NCI-H1694 treated with DMSO at 0.1 percent for 48 hours (cell line): ENCODE measurements at places on chromosomes 4 and X.

- no peak for DNase-seq
Observed at GRCh38 chr4:23686169-23686897, 203.5 kb downstream of the PPARGC1A start.

DNA sequence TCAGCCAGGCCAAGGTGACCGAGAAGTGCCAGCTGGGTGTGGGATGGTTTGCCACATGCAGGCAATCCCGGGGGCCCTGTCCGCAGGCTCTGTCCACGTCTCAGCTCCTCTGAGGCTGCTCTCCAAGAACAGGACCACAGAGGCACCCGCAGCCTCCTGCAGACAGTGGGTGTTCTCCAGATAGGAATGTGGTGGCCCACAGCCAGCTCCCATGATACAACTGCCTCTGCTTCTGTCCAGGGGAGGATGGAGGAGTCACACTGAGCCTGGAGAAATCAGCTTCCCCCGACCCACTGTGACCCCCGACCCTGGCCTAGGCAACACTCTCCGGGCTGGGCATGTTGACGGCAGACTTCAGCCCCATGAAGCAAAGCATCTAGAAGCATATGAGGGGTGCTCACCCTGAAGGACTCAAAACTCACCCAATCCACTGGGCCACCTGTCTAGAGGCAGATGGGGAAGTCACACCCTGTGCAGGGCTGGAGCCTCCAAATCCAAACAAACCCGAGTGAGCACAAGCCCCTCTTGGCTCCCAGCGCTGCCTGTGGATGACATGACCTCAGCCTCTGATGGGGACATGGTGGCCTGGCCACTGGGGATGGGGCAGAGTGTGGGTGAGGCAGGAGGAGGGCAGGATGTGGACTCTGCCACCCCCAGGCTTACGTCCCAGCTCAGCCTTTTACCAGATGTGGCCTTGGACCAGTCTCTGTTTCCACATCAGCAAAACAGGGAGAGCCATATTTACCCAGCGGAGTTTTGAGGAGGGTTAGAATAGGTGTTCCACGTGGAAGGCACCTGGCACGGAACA is 102.3 kb downstream of the PSAPL1 start:
- peak; percentile 17 for DNase-seq

GRCh38 chr4:136461533-136461932 is 1070.8 kb downstream of the PCDH18 start:
- no peak for DNase-seq

GRCh38 chr4:6049278-6049677 is 31.0 kb upstream of the C4orf50 start:
- DNase-seq, result no peak

DNA sequence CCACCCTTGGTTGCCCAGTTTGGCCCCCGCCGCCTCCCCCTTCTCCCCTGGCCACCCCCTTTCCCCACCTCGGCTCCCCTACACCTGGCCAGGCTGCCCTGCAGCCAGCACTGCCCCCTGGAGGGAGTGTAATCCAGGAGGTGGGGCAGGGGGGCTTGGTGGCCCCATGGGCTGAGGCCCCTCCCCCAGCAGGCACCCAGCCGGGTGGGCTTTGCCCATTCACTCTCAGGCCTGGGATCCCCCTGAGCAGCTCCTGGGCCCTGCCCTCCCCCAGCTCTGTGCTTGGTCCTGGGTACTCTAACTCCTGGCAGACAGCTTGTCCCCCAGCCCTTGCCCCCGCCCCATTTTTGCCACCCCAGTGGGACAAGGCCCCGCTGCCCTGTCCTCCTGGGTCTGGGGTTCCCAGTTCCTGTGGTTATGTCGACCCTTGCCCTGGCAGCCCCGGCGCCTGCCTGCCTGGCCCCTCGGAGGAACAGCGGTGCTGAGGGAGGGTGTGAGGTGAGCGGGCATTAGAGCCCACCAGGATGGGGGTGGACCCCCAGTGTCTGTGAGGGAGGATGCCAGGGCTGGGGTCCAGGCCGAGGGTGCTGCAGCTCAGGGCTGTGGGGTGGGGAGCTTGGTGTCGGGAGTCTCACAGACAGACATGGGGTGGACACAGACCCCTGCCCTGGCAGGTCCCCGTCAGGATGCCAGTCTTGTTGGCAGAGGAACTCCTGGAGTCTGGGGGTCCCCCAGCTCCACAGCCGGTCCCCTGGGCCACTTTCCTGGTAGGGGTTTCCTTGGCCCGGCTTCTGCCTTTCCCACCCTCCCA is 10.2 kb downstream of the NAT8L start:
- DNase-seq, result no peak

GRCh38 chrX:118520216-118521206 is 24.9 kb downstream of the DOCK11 start:
- no peak for DNase-seq

DNA sequence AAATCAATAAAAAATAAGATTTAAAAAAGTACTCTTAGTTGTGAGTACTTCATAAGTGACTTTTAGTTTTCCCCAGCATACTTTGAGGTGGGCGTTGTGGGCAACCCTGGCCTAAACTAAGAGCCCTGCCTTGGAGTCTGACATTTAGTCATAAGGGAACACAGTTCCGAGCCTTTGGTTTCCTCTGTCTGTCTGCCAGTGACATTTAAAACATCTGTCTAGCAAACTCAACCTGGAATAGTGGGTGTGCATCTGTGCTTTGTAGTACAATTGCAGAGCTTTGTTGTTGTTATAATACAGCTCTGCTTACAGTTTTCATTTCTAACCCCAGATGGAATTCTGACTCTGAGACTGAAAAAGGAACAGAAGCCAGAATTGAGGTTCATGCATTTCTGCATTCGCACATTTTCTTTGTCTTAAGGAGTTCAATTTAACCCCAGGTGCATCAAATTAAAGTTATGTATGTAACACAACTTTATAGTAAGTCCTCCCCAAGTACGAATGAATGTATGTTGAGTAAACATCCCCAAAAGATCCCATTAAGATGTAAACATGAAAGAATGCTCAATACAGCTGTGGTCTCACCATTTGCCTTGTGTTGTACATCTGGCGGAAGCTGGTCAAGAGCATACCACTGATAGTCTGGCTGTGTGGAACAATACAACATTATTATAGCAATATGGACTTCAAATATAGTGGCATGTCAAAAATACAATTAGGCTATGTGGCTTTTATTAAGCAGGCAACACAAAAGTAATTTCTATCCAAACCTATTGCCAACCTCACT is 25.9 kb downstream of the TNIP3 start:
- no peak for DNase-seq

- no peak for DNase-seq
Observed at GRCh38 chrX:25020391-25020904, 4.7 kb upstream of the ARX start.

DNA sequence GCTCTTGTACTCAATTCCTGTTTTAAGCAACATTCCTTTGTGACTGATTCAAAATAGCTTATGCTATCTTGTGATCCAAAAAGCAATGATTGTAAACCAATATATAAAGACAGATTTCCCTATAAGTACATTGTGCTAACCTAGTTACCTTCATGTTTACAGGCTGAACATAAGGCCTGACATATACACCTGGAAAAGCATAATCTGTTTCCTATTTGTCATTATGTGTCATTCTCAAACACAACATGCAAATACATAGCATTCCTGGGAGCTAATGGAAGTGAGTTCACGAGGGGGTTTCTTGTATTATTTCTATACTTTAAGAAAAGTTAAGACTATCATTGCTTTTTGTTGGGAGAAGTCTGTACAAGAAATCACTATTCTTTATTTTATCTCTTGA is 638.1 kb upstream of the AGA start:
- no peak for DNase-seq

DNA sequence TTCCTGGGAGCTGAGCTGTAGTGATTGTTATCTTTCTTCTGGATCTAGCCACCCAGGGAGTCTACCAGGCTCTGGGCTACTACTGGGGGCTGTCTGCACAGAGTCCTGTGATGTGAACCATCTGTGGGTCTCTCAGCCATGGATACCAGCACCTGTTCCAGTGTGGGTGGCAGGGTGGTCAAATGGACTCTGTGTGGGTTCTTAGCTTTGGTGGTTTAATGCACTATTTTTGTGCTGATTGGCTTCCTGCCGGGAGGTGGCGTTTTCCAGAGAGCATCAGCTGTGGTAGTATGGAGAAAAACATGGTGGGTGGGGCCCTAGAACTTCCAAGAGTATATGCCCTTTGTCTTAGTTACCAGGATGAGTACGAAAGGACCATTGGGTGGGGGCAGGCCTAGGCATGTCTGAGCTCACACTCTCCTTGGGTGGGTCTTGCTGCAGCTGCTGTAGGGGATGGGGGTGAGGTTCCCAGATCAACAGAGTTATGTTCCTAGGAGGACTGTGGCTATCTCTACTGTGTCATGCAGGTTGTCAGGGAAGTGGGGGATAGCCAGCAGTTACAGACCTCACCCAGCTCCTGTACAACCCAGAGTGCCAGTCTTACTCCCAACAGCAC is 264.8 kb upstream of the LDB2 start:
- no peak for DNase-seq

DNA sequence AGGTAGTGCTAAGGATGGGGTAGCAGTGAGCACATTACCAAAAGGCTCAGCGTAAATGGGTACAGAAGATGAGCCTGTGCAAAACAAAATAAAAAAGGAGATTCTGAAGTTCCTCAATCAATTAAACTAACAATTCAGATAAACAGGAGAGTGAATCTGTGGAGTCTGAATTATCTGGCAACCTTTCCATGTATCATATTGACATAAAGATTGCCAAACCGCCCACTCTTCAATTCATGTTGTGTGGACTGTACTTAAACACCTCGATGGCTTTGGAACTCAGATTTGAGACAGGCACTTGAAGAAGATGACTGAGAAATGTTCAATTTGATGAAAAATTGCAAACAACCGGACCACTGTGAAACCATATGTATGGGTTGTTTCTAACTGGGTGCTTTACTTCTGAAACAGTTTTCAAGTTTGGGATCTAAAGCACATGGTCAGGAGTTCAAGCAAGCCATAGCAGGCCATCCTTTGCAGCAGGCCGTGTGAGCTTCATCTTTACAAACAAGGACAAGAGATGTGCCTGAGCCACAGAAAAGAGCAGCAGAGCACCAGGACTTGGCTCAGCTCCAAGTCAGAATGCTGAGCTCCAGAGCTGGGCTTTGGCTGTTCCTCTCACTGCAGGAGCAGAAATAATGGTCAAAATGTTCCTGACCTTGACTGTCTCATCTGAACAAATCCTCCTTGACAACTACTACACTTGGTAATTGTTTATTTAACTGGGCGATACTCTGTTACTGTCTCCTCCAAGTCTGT is 108.1 kb downstream of the MGST2 start:
- DNase-seq, result no peak

DNA sequence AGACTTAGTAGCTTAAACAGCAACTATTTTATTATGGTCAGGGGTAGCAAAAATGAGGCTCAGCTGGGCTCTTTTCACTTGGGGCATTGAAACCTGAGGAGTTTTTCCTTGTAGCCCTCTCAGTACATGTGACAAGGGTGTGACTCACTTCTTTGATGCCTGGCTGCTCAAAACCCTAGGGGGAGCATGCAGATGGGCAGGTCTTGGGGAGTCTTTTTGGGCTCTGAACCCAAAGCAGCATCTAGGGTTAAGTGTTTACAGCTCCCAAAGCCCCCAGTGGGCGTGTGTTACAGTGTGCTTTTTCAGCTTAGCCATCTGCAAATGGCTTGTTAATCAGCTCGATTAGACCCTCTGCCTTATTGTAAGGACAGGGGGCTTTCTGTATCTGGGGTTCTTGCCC is 1752.7 kb downstream of the PCDH7 start:
- no peak for DNase-seq

DNA sequence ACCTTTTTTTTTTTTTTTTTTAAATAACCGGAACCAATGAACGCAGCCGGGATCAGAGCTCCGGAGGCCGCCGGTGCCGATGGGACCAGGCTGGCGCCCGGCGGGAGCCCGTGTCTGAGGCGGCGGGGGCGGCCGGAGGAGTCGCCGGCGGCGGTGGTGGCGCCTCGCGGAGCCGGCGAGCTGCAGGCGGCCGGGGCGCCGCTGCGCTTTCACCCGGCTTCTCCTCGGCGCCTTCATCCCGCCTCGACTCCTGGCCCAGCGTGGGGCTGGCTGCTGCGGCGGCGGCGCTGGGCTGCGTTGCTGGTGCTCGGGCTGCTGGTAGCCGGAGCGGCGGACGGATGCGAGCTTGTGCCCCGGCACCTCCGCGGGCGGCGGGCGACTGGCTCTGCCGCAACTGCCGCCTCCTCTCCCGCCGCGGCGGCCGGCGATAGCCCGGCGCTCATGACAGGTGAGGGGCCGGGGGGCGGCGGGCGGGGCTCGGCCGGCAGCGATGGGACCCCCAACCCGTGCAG is 337 bp downstream of the STIM2 start:
- peak; percentile 49 for DNase-seq

DNA sequence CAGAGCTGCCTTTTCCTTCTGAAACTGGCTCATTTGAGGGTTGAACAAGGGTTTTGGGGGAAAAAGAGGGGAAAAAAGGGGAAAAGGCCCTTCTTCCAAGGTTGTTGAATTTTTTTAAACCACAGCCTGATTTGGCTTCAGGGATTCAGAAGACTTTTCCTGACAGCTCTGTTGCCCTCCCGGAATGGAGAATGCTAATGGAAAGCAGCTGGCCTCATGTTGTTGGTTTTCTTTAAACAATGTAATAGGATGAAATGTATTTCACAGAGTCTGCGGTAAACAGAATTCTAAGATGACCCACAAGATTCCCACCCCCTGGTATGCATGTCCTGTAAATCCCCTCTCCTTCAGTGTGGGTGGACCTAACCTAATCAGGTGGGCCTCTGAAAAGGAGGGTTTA is 3.3 kb upstream of the KIAA1210 start:
- DNase-seq, result no peak

DNA sequence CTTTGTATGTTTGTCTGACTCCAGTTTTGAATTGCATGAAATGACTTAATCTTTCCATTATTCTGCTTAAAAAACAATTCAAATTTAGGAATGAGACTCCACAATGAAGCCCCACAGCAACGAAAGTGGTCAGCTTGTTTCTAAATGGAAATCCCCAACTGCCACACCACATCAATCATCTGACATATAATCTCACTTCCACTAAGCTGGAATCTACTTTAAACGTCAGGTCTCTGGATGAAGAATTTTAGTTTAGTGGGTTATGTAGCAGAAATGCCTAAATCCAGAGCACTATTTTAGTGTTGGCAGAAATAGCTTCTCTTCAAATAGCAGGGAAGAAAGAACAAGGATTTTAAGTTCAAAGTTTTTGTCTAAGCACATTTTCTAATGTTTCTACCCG is 1.7 kb upstream of the BMP2K start:
- DNase-seq, result no peak

- DNase-seq, result no peak
Observed at GRCh38 chr4:7183161-7183560, 9.2 kb upstream of the SORCS2 start.

GRCh38 chrX:23292988-23293651 is 41.5 kb upstream of the PTCHD1 start:
- no peak for DNase-seq
